ENCODE measurements at places on chromosomes 5 and 9. TPM values are rescaled to one million over a fixed set of nuclear protein-coding genes. Genes with fewer than 3 reads are reported as not detected.

DNA sequence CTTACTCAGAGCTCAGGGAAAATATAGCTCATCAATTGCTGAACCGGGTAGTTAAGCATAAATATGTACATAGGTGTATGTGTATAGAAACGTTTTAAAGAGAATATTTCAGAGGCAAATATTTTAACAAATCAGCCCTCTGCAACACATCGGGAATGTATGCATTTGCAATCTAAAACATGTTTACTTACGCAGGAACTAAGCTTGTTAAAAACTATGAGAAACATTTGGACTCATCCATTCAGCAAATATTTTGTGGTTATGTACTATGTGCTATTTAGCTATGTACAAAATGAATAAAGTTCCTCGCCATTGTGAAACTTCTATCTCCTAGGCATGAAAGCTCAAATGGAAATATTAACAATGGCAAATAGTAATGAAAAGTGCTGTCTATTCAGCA lies 469.9 kb downstream of the ARHGEF28 start:
- DNase-seq: no peak
- no peak overlapping the region for H3K4me3 ChIP-seq
- H3K4me1 ChIP-seq: no peaks in the 10 kb centered on the region
- H3K27ac ChIP-seq: no peak overlapping the region
- H3K36me3 ChIP-seq: no peaks in the 10 kb centered on the region
- H3K27me3 ChIP-seq: peaks cover 5% of the 10 kb centered on the region

- H3K36me3 ChIP-seq: peaks cover 6% of the 10 kb centered on the region
- DNase-seq: no peak
- H3K27ac ChIP-seq: no peak overlapping the region
- peaks cover 17% of the 10 kb centered on the region for H3K27me3 ChIP-seq
- H3K4me1 ChIP-seq: peaks cover 2% of the 10 kb centered on the region
Observed at GRCh38 chr5:74570250-74570649, 70.3 kb downstream of the ENC1 start.

DNA sequence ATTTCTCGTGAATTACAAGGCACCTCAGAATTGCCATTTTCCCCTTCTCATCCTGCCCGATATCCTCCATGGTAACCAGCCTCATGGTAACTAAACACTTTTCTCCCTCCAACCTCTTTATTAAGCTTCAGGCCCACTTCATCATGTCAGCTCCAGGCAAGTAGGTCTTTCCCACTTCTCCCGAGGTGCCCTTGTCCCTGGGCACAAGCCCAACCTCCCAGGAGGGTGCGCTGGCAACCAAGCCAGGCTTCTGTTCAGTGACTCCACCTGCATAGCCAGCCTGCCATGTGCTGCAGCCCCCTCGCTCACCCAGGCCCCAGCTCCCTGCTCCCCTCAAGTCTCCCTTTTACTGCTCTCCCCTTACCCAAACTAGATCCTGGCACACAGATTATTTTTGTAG lies 47.4 kb upstream of the AFAP1L1 start:
- DNase-seq: no peak
- no peak overlapping the region for H3K27ac ChIP-seq
- no peak overlapping the region for H3K4me3 ChIP-seq

DNA sequence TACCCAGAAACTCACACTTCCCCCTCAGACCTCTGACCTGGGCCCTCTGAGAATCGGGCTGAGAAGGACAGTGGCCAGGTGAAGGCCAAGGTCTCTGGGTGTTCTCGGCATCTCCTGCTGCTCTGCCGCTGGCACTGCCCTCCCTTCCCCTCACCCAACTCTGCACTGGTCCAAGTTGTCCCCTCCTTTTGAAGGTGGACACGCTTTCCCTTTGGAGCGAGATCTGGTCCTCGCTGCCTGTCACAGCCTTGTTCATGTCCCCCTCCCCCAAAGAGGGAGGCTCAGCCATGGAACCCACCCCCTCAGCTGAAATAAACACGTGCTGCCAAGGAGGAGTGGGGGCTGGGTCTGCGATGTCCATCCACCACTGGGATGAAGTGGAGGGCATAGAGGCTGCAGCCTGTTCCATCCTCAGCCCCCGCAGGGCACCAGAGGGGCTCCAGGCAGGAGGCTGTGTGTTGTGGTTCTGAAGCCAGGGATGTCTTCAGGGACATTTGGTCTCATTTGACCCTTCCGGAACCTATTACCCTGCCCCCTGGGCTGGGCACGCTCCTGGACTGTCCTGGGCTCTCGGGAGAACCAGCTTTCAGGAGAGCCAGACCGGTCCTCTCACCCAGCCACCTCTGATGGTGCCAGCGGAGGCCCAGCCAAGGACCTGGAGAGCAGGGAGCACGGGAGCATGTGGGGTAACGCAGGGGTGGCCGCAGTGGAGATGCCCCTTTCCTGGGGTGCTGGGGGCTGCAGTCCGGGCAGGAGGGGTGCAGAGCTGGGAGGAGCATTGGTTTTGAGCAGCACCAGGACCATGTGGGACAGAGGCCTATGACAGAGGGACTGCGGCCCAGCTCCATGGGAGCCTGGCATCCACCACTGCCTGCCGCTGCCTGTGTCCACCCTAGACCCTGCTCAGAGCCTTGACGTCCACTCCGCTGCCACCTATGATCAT lies 4.7 kb upstream of the LCN2 start:
- no peak for DNase-seq
- no peak overlapping the region for H3K4me3 ChIP-seq
- H3K4me1 ChIP-seq: peaks cover 19% of the 10 kb centered on the region
- no peaks in the 10 kb centered on the region for H3K36me3 ChIP-seq

DNA sequence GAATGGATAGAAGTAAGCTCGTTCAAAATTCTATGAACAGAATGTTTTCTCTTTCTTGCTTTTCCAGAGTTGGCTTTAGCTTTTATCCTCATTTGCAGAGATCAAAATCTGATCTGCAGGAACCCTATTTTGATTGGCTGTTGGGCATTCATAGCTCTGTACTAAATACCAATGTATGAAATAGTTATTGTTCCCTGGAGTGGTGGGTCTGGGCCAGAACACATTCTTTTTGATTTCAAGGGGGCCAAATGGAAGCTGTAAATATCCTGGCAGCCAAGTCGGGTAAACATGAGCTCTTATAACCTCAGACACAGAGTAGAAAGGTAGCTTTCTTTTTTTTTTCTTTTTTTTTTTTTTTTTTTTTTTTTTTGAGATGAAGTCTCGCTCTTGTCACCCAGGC lies 241.5 kb downstream of the PDZD2 start:
- no peaks in the 10 kb centered on the region for H3K36me3 ChIP-seq
- no peak overlapping the region for H3K4me3 ChIP-seq
- H3K4me1 ChIP-seq: no peaks in the 10 kb centered on the region
- H3K27me3 ChIP-seq: peaks cover under 1% of the 10 kb centered on the region

DNA sequence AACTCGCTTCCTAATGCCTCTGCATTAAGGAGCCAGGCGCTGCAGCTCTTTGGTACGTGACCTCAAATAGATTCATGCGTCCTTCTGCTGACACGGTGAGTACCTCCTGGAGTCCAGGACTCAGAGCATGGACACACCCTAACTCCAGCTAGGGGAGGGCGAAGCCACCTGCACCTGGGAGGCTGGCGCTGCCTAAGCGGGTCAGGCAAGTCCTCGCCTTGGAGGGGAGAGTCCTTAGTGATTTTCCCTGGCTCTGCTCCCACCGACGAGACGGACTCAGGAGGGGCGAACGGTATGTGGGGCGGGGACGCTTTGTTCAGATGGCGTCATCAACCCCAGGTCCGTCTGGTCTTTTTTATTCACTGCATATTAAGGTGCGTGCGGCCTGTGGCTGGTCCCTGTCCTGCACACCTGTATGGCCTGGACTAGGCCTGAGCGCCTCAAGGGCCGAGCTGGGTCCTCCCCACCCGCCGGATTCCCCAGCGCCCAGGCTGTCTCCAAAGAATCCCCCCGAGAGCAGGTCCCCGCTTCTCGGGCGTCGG lies 50.3 kb downstream of the NSUN2 start:
- no peak for DNase-seq
- no peak overlapping the region for H3K27ac ChIP-seq
- H3K4me1 ChIP-seq: peaks cover 9% of the 10 kb centered on the region

DNA sequence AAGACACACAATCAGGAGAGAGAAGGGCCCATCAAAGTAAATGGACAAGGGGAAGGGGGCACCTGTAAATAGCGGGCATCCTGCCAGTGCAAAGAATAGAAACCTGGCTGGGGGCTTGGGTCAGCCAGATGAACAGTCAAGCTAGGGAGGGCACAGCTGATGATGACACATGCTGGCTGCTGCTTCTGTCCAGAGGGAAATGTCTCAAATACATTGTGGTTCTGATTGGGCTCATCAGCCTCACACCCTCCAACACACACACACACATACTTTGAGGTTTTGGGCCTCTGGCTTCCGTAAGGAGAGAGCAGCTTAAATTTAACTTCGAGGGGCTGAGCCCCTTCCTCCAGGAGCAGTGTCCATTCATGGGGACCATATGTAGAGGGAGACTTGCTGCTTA lies 27.6 kb upstream of the SPATA31E1 start:
- H3K4me1 ChIP-seq: no peaks in the 10 kb centered on the region
- no peaks in the 10 kb centered on the region for H3K36me3 ChIP-seq
- no peak overlapping the region for H3K27ac ChIP-seq
- no peak for DNase-seq

DNA sequence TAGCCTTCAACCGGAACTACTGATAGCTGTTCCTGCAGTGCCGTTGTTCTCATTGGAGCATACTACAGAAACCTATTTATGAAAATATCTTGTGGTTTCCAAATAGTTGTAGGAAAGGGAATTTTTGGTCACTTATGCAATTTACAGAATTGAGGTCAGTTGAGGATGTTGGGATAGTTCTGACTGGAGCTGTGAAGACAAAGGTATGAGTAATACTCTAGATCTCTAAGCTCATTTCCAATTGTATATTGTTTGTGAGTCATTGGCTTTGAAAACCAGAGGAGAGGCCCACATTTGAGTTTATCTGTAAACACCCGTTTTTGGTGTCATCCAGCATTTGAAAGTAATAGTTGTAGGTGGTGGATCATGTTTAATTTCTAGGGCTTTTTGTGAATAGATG lies 561.3 kb upstream of the WWC1 start:
- H3K4me1 ChIP-seq: no peaks in the 10 kb centered on the region
- no peak overlapping the region for H3K27ac ChIP-seq
- H3K27me3 ChIP-seq: no peaks in the 10 kb centered on the region
- H3K4me3 ChIP-seq: no peak overlapping the region
- DNase-seq: no peak

GRCh38 chr5:155689406-155689805 lies 637.6 kb upstream of the SGCD start:
- no peaks in the 10 kb centered on the region for H3K36me3 ChIP-seq
- no peak overlapping the region for H3K27ac ChIP-seq
- H3K4me1 ChIP-seq: no peaks in the 10 kb centered on the region
- no peaks in the 10 kb centered on the region for H3K27me3 ChIP-seq
- no peak overlapping the region for H3K4me3 ChIP-seq
- DNase-seq: no peak

DNA sequence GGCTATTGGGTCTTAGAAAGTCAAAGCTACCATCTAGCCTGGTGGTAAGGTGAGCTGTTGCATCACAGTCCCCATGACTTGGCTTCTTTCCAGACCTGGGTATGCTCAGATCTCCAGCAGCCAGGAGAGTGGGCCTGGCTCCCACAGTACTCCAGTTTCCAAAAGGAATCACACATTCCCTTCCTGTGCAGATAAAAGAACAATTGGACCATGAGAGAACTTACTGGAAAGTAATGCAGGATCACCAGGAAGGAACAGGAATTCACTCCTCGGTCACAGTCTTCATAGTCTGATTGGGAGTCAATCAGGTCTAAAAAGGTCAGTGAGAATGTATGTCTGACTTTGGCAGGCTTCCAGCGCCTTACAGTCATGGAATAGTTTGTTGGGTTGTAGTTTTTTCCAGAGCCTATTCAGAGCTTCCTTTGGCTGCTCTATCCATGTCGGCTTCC lies 47.8 kb upstream of the CD180 start:
- H3K4me1 ChIP-seq: peaks cover 20% of the 10 kb centered on the region
- H3K27ac ChIP-seq: no peak overlapping the region
- H3K4me3 ChIP-seq: no peak overlapping the region
- peaks cover 3% of the 10 kb centered on the region for H3K36me3 ChIP-seq
- no peaks in the 10 kb centered on the region for H3K27me3 ChIP-seq
- DNase-seq: no peak

- no peaks in the 10 kb centered on the region for H3K36me3 ChIP-seq
- H3K4me3 ChIP-seq: no peak overlapping the region
- no peak for DNase-seq
- H3K27me3 ChIP-seq: peaks cover 21% of the 10 kb centered on the region
- no peak overlapping the region for H3K27ac ChIP-seq
- no peaks in the 10 kb centered on the region for H3K4me1 ChIP-seq
Observed at GRCh38 chr5:1894243-1894642, 11.5 kb upstream of the IRX4 start.

GRCh38 chr5:36300191-36300926 lies 1.3 kb downstream of the RANBP3L start:
- H3K36me3 ChIP-seq: no peaks in the 10 kb centered on the region
- H3K27ac ChIP-seq: no peak overlapping the region
- H3K27me3 ChIP-seq: peaks cover 13% of the 10 kb centered on the region
- H3K4me1 ChIP-seq: no peaks in the 10 kb centered on the region
- H3K4me3 ChIP-seq: no peak overlapping the region
- no peak for DNase-seq

GRCh38 chr9:16310278-16311110 lies 560.0 kb downstream of the BNC2 start:
- no peak overlapping the region for H3K27ac ChIP-seq
- no peak for DNase-seq
- no peaks in the 10 kb centered on the region for H3K36me3 ChIP-seq
- no peaks in the 10 kb centered on the region for H3K4me1 ChIP-seq
- H3K4me3 ChIP-seq: no peak overlapping the region

GRCh38 chr5:113524927-113525326 lies 11.4 kb downstream of the YTHDC2 start:
- H3K27me3 ChIP-seq: no peaks in the 10 kb centered on the region
- peaks cover 34% of the 10 kb centered on the region for H3K36me3 ChIP-seq
- H3K4me3 ChIP-seq: no peak overlapping the region
- H3K27ac ChIP-seq: peak overlapping the region; percentile 64
- H3K4me1 ChIP-seq: peaks cover 31% of the 10 kb centered on the region

DNA sequence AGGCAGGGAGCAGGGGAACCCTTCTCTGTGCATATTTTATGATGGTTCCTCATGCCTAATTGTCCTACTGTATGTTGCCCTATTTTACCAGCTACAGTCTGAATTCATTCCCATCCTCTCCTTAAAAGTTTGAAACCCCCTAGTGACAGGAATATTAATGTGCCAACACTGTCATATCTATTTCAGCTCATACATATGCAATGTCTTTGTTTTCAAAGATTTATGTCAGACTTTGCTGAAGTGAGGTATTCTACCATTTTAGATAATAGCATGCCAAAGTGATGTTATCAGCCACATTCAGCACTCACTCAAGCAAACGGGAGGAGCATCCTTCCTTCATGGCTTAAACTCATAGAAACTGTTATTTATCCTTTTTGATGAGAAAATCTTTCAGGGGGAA lies 696.5 kb downstream of the NR2F1-AS1 start:
- no peaks in the 10 kb centered on the region for H3K36me3 ChIP-seq
- no peaks in the 10 kb centered on the region for H3K4me1 ChIP-seq
- H3K27ac ChIP-seq: no peak overlapping the region
- DNase-seq: no peak
- no peak overlapping the region for H3K4me3 ChIP-seq
- no peaks in the 10 kb centered on the region for H3K27me3 ChIP-seq

Gene SLC46A2
- total RNA-seq: not detected

Gene SHISAL2B
- total RNA-seq: not detected

Gene C9orf50
- total RNA-seq: not detected

Gene CYLC2
- total RNA-seq: not detected

Gene ITK
- total RNA-seq: 247 TPM

Gene HK3
- 0.33 TPM for total RNA-seq

Gene MEGF10
- total RNA-seq: not detected

Gene STOM
- 101 TPM for total RNA-seq
